ENCODE measurements at places on chromosomes 7 and 10.

GRCh38 chr7:3241686-3242258, 59.3 kb upstream of the SDK1 start:
- DNase-seq: no peak

DNA sequence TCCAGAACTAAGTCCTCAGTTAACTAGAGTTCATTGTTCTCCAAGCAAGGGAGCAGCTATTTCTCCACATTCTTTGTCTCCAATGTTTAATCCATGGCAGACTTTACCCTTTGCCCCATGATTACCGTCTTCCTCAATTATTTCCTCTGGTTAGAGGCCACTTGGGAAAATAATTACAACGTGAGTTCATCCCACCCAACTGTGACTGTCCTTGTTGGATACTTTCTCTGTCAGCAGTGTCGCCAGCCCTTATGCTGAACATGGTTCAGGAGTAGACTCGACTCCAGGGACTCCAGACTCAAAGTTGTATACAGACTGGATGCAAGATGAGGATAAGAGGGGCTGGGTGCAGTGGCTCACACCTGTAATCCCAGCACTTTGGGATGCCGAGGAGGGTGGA, 17.1 kb upstream of the SEPHS1 start:
- no peak for DNase-seq

DNA sequence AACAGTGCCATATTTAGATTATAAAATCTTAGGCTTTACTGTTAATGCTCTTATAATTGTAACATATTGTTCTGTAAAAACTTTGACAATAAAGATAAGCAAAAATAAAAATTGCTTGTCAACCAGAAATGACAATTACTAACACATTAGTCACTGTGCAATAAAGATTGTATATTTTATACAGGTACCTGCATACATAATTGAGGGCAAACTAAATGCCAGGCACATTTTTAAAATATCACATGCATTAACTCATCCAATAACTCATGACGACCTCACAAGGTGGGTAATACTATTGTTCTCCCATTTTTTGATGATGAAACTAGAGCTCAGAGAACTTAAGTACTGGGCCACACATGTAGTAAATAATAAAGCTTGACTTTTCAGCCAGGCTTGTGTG, 1020.2 kb upstream of the C7orf33 start:
- no peak for DNase-seq

GRCh38 chr7:133023370-133024071, 58.4 kb downstream of the CHCHD3 start:
- DNase-seq: peak; percentile 57

- no peak for DNase-seq
These were observed 86.3 kb downstream of the RNF216 start for GRCh38 chr7:5694912-5695726.

DNA sequence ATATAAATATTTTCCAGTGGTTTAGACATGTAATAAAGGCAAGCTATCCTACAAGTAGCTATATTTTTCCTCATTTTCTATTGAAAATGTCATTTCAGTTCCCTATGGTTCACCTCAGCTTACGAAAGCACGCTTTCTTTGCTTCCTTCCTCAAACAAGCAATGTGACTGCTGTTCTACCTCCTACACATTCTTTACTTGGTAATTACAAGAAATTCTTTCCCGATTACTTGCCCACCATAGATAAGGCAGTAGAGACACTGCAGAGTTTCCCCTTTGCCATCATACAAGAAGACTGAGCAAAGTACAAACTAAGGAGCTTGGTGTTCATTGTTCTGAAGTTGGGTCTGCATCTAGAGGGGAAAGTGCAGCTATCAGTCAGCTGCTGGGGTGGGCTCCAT, 249.4 kb downstream of the CRPPA start:
- no peak for DNase-seq

GRCh38 chr7:95467912-95468607, 17.7 kb upstream of the ASB4 start:
- no peak for DNase-seq

GRCh38 chr7:90918303-90918702, 322.2 kb downstream of the CDK14 start:
- DNase-seq: no peak
